Activated CD4-positive, alpha-beta T cell treated with anti-CD3 and anti-CD28 coated beads for 4 hours (primary cell): ENCODE measurements at places on chromosomes 5 and 9.

DNA sequence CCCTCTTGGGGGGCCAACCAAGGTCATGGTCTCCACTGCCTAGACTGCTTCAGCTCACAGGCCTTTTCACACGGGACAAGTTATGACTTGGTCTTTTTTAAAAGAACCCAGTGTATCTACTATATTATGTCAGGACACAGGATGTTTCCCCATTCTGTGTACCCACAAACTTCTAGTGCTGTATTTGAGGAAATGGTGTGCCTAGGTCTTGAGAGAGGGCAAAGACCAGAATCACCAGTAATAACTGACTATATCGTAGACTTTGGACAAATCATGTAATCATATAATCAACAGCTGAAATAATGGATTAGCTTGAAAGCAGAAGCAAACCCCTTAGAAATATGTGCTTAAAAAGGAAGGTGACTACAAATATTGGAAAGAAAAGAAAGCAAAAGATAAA lies 133.3 kb downstream of the ARL15 start:
- no peak for DNase-seq

DNA sequence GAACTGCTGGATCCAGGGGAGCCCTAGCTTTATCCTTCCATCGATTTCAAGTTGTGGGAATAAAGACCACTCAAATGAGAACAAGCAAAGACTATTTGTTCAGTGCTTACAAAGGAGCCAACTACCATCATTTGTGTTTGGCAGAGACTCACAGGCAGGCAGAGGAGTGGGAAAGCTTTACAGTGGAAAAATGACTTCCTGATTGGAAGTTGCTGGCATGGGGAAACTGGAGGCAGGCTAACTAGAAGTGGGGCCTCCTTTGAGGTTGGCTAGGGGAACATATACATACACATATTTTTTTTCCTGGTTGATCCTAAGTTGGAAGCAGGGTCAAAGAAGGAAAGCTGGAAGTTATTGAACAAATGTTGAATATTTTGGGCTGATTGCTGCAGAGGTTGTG lies 121.7 kb downstream of the ACTBL2 start:
- no peak for DNase-seq

- DNase-seq, result no peak
Observed at GRCh38 chr5:157665467-157666070, 5.8 kb upstream of the C5orf52 start.

- DNase-seq, result no peak
Observed at GRCh38 chr5:132229236-132229635, 1.6 kb upstream of the P4HA2 start.

GRCh38 chr9:133103183-133103986 lies 17.7 kb downstream of the RALGDS start:
- peak; percentile 50 for DNase-seq

DNA sequence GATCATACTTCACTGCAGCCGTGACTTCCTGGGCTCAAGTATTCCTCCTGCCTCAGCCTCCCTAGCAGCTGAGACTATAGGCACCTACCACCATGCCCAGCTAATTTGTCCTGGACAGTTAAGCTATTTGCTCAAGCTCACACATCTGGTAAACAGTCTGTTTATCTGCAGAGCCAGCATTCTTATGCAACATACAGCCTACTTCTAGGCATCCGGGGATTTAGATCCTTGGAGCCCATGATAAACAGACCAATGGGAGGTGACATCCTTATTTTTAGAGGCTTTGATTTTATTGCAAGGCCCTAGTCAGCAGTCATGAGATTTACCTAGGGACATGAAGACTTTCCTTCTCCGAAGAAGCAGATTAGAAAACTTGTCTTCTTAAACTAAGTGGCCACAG lies 21.0 kb downstream of the ATOX1 start:
- no peak for DNase-seq

- DNase-seq, result no peak
Observed at GRCh38 chr9:109269081-109269480, 51.8 kb downstream of the EPB41L4B start.

- no peak for DNase-seq
Observed at GRCh38 chr5:129653057-129653375, 94.9 kb upstream of the MINAR2 start.
